ENCODE measurements at places on chromosomes 3 and 15.
A peak's percentile ranks its signal among the peaks of the same experiment; 100 is the strongest.

GRCh38 chr3:171850320-171850959 lies 7.3 kb downstream of the TMEM212 start:
- no peak for DNase-seq

DNA sequence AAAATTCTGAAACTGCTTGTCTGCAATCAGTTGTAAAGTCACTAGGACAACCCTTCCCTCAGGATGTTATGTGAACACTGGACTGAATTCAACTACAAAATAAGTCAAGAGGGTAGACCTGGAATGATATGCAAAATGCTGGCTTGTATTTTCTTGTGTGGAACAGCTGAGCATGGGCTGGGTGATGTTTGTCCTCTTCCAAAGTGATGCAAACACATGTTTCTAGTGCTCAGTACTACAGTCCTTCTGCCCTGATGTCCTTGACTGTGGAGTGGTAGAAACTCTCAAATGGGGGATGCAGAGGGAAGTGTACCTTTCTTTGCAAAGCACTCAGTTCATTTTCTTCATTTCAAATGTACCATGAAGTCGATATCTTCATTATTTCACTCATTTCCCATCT lies 258.6 kb downstream of the THSD4 start:
- no peak for DNase-seq

- DNase-seq = no peak
Observed at GRCh38 chr15:68503791-68504680, 72.1 kb upstream of the ITGA11 start.

- no peak for DNase-seq
Observed at GRCh38 chr3:159346271-159346903, 544.5 kb downstream of the MFSD1 start.

DNA sequence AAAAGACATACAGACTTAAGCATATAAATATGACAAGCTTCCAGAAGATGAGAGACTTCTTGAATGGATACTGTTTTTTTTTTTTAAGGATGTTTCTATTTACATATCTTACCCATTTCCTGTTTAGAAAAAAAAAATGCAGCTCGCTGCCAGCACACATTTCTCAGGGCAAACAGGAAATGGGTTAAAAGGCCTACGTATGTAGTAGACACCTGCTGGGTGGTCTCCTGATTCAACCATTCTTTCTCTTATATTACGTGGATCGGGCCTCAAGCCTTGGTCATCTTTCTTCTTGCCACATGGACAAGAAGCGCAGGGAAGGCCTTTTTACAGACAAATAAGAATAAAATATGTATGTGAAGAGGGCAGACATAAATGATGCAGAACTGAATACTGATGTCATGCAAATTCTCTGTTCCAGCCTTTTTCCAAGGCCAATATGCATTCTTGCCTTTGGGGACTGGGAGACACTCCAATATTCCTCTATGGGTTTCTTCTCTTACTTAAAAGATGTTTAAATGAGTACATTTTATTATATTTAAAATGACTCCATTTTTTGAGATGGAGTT lies 35.0 kb upstream of the TJP1 start:
- no peak for DNase-seq

GRCh38 chr15:67120839-67121643 lies 55.6 kb downstream of the SMAD3 start:
- DNase-seq = peak; percentile 71

DNA sequence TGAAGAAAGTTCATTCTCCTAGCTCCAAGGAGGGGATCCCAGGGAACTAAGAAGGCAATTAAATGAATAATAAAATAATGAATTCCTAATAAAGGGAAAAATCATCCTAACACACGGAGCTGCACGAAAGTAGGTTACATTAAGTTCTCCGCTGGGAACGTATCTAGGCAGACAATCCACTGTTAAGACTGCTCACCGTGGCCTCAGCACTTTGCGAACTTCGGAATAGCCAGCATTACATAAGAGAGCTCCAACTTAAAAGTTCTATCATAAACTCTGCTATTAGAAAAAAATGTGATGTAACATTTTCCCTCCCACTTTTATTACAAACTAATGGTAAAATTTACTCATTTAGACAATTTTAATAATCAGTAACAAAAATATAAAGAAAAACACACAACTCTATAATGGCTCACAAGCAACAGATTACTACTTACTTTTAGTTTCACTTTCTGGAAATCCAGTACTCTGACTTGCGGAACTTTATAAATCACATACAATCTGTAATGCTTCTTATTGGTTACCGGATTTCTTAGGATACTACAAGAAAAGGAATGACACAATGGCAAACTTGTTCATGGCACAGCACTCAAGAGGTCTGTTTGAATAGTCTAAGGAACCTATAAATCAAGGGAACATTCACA lies 8.5 kb downstream of the SNRPA1 start:
- no peak for DNase-seq

DNA sequence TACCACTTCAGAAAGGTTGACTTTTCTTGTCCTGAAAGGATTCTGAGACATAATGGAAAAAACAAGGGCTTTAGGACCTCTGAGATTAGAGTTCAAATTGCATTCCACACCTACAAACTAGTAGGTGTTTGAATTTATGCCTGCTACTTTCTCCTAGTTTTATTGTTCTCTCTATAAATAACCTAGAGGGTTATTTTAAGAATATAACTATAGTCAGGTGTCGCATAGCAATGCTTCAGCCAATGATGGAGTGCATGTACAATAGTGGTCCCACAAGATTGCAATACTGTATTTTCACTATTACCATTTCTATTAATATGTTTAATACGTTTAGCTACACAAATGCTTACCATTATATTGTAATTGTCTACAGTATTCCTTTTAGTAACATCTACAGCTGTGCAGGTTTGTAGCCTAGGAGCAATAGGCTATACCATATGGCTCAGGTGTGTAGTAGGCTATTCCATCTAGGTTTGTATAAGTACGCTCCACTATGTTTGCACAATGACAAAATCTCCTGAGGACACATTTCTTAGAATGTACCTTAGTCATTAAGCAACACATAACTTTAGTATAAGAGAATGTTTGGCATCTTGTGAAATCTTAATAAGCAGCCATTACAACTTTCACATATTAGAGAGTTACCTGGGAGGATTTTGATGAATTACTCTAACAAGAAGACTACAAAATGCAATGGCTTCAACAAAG lies 1352.5 kb downstream of the ZPLD1 start:
- DNase-seq = no peak

- no peak for DNase-seq
Observed at GRCh38 chr3:187966636-187967406, 187.1 kb upstream of the LPP start.

DNA sequence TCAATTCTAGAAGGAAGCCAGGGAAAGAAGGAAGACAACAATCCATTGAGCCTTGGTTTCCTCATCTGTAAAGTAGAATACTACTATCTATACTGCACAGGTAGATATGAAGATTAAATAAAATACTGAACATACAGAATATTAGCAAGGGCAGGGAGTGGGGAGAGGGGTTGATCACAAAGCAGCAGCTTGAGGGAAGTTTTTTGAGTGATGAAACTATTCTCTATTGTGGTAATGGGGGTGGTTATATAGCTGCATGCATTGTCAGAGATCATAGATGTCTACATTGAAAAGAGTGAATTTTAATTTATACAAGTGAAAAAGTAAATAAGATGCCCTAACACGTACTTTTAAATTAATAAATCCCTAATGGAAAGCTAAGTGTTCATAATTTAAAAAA lies 242.6 kb upstream of the LRTM1 start:
- no peak for DNase-seq

GRCh38 chr3:72307438-72308115 lies 522.6 kb upstream of the PROK2 start:
- no peak for DNase-seq

DNA sequence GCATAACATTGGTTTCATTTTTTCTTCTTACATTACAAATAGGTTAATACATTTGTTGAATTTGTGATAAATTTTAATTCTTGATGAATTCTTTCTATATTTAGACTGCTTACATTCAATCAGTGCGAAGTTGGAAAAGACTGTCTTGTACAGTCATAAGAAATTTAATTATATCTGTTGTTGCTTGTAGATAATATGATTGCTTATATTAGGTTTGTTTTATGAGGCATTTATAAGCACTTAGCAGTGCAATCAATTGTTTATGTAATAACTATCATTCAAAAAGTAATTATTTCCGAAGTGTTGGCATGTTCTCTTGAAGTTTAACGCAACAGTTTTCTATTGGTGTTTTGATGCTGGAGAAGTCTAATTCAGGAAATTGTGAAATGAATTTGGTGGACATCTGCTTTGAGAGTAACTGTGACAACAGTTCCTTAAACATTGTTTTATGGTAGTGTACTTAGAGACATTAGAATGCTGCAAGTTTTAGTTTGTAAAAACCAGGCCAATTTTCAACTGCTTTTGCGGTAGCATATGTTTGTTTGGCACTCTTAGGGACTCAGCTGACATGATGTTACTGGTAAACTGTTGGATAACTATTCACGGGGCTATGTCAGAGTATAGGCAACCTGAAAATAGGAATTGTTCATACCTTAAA lies 99.7 kb downstream of the NAALADL2 start:
- DNase-seq = no peak

DNA sequence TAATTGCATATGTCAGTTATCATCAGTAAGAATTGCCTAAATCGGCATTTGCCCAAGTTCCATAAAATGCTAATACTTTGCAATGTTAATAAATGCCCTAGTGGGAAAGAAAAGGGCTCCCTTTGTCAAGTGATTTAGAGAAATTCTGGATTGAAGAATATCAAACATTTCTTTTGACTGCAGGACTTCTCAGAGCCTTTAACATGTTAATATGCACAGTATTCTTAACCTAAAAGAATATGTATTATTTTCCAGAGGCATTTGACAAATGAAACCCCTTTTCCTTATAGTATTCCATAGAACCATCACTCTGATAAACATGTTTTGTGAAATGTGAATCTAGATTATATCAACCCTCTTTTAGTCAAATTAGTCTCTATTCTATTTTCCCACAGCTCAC lies 452.2 kb upstream of the WNT5A start:
- DNase-seq = no peak

DNA sequence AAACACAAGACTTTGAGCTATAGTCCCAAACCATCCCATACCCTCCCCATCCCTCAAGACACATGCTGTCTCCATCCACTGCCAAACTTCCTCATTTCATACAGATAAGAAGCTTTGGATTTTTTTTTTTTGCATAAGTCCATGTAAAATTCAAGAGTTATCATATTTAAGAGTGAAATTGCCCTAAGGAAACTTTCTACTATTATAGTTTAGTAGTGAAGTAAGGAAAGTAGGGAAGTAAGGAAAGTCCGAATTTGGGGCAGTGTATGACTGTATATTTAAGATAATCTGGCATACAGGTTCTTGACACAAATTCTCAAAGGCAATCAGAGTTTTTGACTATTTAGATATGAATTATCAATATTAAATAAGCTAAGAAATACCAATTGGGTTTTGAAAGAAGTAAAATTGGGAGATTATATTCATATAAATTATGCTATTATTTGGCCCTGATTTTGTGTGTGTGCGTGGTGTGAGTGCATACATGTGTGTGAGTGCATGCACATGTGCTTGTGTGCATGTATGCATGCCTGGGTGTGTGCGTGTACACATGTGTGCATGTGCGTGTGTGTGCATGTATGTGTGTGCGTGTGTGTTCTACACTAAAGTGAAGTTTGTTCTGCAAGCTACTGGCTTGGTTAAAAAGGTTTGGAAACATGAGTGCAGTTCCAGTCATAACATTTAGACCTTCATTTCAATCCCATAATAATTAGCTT lies 83.6 kb upstream of the MBNL1 start:
- no peak for DNase-seq

DNA sequence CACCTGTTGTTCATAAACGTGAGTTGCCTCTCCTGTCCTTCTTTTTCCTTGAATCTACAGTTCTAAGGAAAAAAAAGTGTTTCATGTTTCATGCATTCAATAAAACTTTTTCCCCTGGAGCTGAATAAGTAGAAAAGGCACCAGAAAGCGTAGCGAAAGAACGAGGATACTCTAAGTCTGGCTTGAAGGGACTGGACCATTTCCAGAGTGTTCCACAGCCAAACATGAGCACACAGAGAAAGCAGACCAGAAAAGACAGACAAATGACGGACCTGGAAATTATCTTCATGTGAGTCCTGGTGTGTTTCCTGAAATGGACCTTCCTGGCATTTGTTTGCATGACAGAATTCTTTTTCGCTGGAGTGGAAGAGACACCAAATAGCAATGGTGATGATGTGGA lies 204.7 kb downstream of the SV2B start:
- DNase-seq = no peak

DNA sequence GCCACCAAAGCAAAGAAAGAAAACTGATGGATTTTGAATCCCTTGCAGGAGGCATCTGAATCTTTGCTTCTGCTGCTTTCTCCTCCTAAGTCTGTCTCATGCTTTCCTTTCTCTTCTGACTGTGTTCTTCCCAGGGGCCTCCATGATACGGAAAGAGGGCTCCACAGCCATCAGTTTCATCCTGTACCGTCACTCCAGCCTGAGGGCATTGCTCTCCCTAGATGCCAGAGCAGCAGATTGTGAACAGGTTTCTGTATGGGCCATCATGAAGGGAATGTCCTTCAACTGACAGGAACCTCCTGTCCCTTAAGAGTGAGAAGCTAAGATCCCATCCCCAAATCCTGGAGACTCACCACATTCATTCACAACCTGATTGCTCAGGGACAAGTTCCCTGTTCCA lies 59.2 kb downstream of the KBTBD12 start:
- DNase-seq = no peak

GRCh38 chr3:129952556-129953355 lies 21.8 kb upstream of the TRH start:
- no peak for DNase-seq

- no peak for DNase-seq
Observed at GRCh38 chr3:14200276-14200675, 21.7 kb downstream of the LSM3 start.

DNA sequence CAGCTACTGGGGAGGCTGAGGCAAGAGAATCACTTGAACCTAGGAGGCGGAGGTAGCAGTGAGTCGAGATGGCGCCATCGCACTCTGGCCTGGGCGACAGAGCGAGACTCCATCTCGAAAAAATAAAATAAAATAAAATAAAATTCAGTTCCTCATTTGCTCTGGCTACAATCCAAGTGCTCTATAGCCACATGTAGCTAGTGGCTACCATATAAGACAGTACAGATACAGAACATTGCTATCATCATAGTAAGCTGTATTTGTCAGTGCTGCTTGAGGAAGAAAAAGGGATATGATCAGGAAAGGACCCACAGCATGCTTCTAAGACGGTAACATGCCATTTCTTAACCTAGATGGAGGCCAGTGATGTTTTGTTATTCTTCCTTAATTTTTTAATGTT lies 88.7 kb upstream of the CDAN1 start:
- DNase-seq = no peak

GRCh38 chr3:124833710-124834332 lies 53.3 kb downstream of the ITGB5 start:
- no peak for DNase-seq
